KBM-7 (cell line): ENCODE measurements at places on chromosomes 13 and 19.

DNA sequence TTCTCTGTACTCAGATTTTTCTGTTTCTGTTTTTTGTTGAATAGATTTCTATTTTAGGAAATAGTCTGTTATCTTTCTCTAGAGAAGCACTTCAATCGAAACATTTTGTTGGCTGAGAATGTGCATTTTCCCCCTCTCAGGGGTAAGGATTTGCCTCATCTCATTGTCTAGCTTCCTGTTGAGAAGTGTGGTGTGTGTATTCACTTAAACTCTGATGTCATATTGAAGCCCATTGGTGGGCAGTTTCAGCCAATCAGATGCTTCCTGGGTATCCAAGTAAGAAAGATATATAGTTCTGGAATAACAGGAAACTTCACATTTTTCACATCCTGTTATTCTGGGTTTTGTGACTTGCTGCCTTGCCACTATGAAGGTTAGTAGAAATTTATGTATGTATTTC lies 87.6 kb downstream of the ARHGEF7 start:
- DNase-seq = peak; percentile 58

DNA sequence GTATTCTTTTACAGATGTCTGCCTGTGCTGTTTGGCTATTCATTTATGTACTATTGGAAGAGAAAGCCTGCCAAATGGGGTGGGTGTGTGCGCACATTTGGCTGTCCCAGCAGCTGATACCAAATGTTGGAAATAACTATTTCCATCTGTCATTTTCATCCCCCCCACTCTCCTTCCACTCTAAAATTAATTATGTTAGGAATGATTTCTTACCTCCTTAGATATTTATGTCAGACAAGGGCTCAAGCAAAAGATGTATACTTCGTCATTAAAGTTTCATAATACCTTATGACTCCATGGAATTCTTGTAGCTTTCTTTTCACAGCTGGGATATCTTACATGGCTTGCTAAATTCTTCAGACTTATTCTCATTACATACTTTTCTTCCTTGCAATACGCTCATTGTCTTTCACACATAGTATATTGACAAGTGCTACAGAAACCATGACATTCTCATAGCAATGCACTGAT lies 18.6 kb downstream of the ITM2B start:
- DNase-seq = no peak

DNA sequence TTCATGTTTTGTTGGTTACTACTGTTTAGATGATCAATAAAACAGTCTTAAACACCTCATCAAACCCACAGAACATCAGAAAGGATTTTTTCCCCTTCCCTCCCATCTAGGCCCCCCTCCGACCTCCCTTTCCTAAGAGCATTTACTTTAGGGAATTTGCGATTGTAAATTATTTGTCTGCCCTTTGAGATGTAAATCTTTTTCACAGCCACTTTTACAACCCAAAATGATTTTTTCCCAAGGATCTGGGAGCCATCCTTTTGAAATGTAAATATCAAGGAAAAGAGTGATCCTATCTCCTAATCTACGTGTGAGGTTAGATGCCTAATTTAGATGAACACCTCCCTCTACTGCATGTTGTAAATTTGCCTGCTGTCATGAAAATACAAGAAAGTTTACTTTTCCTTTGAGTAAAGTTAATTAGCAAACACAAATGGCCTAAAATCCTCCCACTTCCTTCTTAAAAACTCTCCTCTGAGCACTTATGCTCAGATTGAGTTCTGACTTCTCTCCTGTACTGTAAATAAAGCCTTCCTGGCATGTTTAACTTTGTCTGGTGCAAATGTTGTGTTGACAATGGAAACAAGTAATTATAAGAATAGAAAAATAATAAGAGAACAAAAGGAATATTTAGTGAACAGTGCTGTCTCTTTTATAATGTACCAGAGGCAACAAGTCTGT lies 1646.9 kb upstream of the SPRY2 start:
- no peak for DNase-seq

DNA sequence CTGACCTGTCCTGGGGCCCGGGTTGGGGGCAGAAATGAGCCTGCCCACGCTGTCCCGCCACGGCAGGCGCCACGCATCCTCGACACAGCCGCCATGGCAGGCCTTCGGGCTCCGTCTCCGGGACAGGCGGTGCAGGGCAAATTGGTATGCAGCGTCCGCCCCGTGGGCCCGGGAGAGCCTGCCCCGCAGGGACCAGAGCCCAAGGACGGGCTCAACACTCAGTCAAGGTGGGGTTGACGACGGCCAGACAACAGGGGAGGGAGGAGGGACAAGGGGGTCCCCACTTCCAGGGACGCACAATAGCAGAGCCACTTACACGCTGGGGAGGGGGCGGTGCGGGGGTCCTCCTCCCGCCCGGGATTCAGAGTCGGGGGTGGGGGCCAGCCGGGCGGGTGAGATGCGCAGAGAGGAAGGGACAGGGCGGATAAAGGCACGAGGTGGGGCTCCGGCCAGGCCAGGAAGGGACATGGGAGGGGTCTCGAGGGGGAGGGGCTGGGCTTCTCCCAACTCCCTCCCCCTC lies 1.2 kb downstream of the CTXN1 start:
- DNase-seq = no peak

GRCh38 chr13:41746259-41746658 lies 214.7 kb downstream of the VWA8 start:
- DNase-seq = no peak

DNA sequence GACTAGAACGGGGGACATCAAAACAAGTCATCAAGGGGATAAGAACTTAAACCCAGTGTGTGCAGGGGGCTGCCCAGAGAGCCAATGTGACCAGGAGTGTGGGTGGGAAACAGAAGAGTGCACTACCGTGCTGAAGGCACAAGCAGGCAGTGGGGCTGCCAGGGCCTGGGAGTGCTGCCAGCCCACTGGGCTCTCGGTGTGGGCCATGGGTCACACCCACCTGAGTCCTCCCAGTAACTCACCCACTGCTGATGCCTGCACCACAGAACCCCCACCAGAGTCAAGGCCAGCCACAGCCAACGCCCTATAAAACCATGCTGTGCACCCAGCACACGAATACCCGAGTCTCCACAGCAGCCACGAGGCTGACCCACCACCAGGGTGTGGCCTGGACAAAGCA lies 8.5 kb downstream of the MED26 start:
- DNase-seq = no peak

GRCh38 chr19:46221981-46222610 lies 7.4 kb upstream of the IGFL1 start:
- DNase-seq = no peak

DNA sequence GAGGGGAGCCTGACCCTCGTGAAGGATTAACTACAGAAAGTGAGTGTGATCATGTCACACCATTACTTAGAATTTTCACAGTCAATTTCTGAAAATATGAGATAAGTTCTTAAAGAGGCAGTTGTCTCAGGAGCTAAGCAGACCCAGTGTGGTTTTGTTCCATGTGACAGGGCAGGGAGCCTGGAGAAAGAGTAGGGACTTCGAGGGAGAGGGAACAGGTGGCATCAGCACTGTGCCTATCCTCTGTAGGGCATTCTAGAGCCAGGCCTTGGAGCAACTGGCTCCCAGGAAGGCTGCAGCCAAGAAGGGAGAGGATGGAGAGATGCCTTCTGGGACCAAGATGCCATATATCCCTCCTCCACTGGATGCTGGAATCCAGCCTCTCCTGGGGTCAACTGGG lies 183.0 kb downstream of the TSHZ3 start:
- DNase-seq = no peak

- no peak for DNase-seq
These were observed 98.6 kb downstream of the GADD45B start for GRCh38 chr19:2574478-2574931.

DNA sequence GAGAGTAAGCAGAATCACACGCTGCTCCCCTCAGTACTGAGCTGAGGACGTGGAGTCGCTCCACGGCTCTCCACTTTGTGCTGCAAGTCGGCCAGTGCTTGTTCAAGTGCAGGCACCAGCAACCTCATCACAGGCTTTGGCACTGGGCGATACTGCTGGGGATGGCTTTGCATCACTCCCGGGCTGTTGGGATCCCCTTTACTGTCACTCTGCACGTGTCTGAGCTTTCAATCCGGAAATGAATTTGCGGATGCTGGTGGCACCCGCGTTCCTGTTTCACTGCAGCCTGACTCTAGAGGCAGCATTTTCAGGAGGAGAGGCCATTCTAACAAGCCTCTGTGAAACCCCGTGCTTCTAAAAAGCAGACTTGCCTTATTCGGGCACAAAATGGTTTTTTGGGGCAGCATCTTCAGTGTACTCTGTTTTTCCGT lies 19.1 kb downstream of the SMARCA4 start:
- DNase-seq = peak; percentile 65

DNA sequence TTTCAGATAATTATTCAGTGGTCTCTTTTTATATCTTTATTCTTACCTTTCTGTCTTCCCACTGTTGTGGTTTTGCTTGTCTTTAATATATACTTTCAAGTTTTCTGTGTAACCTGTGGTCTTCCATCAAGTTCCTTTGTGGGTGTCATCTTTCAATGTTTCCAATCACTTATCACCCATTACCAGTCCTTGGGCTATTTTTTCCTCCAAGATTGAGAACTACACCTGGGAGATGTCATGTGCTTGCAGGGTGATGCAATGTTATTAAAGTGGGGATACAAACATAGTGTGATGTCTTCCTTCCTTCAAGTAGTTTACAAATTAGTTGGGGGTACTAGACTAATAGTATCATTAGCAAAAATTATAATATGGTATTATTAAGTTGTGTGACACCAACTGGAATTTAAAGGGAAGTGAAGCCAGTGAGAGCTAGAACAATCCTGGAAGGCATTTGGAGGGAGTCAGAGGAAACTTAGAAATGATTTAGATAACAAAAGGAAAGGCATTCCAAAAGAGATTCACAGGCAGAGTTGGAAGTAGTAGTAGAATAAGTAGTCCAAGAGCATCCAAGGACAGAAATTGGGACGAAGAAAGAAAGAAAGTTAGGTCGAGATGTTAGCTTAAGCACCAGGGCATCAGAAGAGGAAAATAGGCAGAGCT lies 3.4 kb downstream of the FNDC3A start:
- no peak for DNase-seq

GRCh38 chr19:28514166-28514565 lies 698.8 kb downstream of the UQCRFS1 start:
- no peak for DNase-seq

GRCh38 chr13:23859904-23860303 lies 29.3 kb downstream of the MIPEP start:
- DNase-seq = no peak

DNA sequence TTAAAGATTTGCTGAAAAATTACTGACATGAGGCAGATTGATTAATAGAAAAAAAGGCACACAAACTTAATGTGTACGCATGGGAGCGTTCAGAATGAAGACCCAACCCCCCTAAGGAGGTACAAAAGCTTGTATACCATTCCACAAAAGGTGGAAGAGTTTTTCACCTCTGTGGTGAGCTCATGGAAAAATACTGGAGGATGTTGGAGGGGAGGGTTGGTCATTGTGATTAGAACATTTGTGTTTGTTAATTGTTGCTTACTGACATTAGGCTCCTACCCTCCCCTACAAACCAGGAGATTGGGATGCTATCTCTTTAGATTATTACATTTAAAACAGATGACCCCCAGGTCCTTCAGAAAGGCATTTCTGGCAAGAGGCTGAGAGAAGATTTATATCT lies 1973.3 kb downstream of the OLFM4 start:
- no peak for DNase-seq

DNA sequence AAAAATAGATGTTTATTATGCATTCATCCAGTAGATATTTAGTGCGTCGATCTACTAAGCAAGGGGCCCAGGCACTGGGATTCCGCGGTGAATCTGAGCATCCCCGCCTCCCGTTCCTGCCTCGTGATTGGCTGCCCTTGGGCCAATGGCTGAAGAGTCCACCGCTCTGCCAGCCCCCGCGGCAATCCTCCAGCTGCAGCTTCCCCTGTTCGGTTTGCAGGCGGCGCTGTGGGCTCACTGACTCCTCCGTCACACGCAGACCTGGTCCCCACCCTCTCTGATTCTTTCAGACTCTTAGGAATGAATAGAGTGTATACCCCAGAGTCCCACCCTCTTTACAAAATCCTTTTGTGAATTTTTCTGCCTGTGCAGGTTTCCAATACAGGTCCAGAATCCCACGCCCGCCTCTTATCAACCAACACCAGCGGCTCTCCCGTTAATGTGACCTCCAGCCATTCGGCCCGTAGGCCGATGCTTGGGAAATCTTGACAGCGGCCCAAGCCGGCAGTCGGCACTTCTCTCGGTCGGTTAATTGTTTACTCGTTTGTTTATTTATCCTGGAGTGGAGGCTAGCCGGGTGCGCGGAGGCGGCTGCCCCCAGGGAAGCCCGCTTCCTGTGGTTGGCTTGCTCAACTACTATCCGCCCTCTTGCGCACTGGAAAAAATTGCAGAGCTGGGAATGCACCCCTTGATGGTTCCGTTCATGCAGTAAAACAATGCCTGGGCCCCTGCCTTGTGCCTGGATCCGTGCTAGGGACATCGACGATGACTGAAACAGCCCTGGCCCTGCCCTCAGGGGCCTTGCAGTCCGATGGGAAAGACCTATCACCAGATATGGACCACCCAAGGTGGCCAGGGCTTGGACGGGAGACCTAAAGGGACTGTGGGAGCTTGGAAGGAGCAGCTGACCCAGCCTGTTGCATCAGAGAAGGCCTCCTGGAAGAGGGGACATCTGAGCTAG lies 4.5 kb upstream of the ARHGAP35 start:
- DNase-seq = peak; percentile 90

DNA sequence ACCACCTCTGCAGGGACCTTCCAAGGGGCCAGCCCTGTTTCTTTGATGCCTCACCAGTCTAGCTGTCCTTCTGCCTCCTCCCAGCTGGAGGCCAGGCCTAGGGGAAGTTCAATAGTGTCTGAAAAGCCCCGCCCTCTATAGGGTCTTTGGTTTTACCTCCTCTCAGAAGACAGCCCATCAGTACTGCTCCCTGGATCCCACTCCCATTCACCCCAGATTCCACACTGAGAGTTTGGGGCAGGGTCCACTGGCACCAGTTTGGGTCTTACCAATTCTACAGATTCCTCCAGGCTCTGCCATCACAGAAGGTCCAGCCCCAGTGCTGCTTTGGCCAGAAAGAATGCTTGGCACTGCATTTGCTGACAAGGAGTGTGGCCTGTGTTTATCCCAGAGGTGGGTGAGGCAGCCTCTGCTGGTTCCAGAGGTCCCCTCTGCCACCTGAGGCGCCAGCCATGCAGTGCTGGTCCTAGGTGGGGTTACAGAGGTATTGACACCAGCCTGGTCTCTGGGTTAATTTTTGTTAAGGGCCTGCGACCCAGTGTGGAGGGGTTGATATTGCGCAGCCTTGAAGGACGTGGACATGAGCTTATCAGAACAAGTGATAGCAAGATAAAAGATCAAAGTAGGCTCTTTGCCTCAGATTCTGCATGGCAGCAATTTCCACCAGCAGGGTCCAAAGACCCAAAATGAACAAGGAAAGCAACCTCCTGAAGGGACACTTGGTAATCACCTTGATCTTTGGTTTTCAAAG lies 41.4 kb upstream of the IGSF23 start:
- DNase-seq = no peak
